RPMI7951 (cell line): ENCODE measurements at places on chromosomes 7 and 10. TPM values are rescaled to one million over a fixed set of nuclear protein-coding genes. Genes with fewer than 3 reads are reported as not detected.

DNA sequence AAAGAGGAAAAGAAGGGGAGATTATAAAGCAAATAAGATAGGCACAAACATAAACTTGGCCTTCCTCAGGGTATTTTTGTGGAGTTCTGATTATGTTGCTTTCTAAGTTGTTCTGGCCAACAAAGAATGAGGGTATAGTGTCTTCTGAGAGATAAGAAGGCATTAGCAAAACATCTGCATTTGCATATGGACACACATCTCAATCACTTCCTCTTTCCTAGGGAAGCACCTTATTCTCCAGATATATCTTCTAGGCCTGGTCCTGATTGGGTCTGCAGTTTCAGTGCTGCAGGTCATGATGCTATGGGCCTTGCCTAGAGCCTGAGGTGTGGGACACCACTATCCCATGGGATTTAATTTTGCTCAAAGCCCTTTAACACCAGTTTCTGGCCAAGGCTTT lies 308.8 kb upstream of the PHYHIPL start:
- no peak for DNase-seq

GRCh38 chr7:148344406-148344805 lies 246.2 kb upstream of the C7orf33 start:
- no peak for DNase-seq

DNA sequence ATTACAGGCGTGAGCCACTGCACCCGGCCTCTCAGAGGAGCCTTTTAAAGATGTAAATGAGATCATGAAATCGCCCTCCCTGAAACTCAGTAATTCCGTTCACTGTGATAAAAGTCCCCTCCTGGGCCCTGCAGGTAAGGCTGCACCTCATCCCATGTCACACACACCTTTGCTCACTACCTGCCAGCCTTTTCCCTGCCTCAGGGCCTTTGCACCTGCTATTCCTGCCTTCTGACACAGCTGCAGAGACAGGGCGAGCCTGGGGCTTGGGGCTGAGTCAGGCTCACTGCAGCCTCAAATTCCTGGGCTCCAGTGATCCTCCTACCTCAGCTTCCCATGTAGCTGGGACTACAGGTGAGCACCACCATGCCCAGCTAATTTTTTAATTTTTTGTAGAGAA lies 118.8 kb downstream of the MYL10 start:
- no peak for DNase-seq

GRCh38 chr7:140674899-140675701 lies 2.4 kb downstream of the ADCK2 start:
- DNase-seq, result peak; percentile 71

DNA sequence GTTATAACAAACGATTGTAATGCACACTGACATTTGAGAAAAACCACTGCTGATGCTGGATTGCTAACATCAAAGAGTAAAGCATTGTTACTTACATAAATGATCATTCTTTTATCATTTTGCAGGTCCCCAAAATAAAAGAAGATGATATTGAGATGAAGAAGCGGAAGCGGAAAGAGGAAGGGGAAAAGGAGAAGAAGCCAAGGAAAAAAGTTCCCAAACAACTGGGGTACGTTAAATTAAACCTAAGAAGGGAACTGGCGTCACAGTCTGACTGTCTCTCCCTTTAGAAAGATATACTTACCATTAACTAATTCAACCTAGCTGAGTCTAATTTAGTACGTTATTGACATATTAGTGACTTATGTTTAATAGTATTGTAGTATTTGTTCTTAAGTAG lies 28.1 kb downstream of the UBN2 start:
- DNase-seq, result no peak

DNA sequence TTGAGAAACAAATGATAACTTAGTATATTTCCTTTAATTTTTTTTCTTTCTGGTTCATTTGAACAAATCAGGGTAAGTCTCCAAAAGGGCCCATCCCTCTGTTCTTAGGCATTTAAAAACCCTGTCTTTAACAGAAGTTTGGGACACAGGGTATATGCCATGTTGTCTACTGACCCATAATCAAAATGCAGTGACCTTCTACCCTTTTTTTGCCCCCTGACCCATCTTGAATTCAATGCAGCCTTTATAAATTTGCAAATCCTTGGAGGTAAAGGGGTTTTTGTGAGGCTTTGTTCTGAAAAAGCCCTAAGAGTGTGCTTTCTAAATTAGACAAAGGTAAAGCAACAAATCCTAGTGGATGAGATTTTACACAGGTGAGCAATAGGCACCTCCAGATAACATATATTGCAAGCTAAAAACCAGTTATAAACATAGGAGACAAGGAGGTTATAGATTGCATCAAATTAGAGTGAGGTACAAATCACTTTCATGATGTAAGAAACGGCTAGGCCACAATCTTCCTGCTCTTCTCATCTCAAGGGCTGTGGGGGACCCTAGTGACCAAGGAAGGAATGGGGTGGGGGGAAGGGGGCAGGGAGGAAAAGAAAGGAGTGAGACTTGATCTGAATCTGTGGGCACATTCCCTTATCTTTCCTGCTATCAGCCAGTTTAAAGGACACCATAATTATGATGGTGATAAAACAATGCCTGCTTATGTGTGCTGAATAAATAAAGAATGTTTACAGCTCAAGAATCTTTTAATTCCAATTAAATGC lies 2.7 kb downstream of the SKIDA1 start:
- no peak for DNase-seq

RASSF4 gene
- 6.8 and 11.1 TPM in 2 replicates for total RNA-seq

DNA sequence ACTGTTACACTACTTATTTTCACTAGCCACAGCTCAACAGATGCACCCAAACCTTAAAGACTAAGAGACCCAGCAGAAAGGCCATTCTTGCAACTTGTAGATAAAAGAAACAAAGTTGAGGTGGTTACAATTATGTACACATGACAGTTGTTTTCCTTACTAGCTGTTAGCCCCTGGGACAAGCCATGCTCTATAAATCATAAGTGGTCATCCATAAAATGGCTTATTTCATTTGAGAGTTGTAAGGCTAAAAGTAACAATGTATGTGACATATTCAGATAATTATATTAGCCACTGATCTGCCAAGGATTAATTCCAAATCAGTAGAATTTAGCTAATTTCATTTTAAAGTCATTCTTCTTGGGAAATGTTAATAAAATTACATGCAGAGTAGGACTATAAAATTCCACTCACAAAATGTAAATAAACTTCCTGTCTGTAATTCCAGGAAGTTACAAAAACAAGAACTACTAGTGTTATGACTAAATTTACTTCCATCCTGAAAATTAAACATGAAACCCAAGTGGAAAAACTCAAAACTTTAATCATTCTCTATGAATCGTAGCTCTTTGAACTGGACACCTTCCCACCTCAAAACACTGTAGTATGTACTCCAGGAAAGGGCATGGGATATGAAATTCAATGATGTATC lies 13.3 kb downstream of the SLC37A3 start:
- no peak for DNase-seq

PRPS1L1 gene
- not detected in 2 replicates for total RNA-seq

CRHR2 gene
- total RNA-seq, result not detected in 2 replicates

NODAL gene
- total RNA-seq, result not detected in 2 replicates

- DNase-seq, result no peak
These were observed 272.5 kb downstream of the TFEC start for GRCh38 chr7:115758025-115758424.
